ENCODE measurements at places on chromosomes 13 and 19.

- no peak for DNase-seq
These were observed 47.5 kb upstream of the LSM14A start for GRCh38 chr19:34124828-34125227.

- DNase-seq = no peak
These were observed 59.8 kb downstream of the SPACA7 start for GRCh38 chr13:112435973-112436372.

DNA sequence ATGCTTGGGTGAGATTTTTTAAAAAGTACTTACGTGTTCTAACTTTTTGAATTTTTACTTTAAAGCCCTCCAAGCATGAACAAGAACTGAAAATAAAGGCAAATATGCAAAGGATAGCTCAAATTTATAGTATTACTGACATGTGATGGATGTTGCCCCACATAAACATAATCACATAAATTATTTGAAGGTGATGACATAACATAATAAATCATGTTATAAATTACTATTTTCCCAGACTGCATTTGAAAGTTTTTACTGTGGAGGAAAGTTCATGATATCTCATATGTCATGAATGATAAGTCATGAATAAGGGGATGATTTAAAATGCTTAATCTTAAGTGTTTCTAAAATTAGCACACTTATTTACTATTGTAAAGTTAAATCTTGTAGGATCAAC lies 705.7 kb upstream of the SLITRK1 start:
- DNase-seq = no peak

GRCh38 chr13:72457151-72457550 lies 270.3 kb downstream of the MZT1 start:
- no peak for DNase-seq

DNA sequence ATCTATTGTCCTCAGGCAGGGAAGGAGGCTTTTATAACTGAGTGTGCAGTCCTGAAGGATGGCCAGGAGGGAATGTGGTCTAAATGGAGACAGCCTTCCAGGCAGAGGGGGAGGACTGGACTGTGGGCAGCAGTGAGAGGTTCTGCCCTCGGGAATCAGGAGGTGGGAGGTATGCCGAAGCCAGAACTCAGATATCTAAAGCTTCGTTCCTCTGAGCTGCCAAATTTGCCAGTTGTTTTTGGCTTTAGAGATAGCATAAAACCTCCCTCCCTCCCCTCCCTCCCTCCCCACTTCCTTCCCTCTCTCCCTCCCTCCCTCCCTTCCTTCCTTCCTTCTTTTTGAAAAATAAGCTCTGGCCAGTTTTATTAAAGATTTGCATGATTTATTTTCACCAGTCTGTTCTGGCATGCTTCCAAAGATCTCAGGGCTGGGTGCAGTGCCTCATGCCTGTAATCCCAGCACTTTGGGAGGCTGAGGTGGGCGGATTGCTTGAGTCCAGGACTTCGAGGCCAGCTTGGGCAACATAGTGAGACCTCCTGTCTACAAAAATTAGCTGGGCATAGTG lies 2.4 kb downstream of the MEDAG start:
- DNase-seq = no peak

GRCh38 chr13:107516517-107516916 lies 698.8 kb downstream of the LIG4 start:
- no peak for DNase-seq

DNA sequence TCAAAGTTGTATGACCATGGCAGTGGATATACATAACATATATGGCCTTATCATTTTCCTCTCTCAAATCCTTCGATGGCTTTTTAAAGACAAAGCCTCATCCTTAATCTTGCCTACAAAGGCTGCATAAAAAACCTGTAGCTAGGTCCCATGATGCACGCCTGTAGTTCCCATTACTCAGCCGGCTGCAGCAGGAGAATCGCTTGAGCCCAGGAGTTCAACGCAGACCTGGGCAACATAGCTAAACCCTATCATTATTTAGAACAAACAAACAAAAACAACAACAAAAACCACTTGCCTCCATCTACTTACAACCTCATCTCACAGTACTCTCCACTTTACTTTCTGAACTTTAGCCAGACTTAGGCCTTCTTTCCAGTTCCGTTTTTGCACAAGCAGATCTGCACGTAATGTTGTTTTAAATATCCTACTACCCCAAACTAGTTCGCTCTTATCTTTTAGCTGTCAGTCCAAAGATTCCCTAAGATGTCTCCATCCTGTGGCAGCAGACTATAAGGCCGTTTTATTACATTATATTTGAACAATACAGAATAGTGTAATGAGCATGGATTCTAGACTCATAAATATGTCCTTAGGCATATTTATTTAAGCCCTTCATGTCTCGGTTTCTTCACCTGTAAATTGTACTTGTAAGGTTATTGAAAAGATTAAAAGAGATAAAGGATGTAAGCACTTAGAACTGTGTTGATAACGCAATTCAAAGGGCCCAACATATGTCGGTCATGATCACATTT lies 969 bp upstream of the POMP start:
- no peak for DNase-seq

DNA sequence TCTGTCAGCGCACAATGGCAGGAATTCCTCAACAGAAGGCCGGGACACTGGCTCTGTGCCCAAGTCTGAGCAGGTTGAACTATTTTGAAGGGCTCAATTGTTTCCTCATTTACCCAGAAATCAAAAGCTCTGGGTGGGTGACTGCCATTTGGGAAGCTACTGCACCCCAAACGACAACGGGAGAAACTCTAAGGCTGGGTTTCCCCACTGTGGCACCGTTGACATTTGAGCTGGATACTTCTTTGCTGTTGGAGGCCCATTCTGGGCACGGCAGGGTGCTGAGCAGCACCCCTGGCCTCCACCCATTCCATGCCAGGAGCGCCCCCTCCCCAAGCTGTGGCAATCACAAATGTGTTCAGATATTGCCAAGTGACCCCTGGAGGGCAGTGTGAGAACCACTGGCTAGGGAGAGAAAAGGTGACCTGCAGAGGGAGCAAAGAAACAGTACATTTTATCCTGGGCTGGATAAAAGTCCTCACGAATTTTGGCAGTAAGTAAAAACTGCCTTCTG lies 62.5 kb downstream of the RFX2 start:
- no peak for DNase-seq

GRCh38 chr19:16446108-16446723 lies 25.6 kb downstream of the EPS15L1 start:
- no peak for DNase-seq

GRCh38 chr13:92297971-92298942 lies 899.8 kb downstream of the GPC5 start:
- no peak for DNase-seq

DNA sequence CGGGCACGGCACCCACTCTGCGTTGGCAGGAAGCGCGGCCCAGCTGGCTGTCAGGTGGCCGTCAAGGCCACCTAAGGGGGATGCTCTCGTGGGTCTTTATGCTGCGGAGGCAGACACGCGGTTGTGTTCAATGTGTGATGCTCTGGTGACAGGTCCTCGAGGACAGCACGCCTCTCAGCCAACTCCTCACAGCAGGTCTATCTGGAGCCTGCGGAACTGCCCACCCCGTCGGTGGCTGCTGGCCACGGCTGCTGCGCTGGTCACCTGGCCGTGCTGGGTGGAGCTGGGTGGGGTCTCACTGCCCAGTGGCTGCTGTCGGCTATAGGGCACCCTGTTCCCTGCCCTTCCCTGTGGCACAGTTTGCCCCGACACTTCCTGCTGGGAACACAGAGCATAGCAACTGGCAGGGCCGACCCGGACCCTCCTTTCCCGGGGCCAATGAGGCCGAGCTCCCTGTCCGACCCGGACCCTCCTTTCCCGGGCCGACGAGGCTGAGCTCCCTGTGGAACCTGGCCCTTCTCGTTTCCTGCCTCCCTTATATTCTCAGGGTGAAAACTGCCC lies 14.3 kb upstream of the F7 start:
- DNase-seq = no peak

DNA sequence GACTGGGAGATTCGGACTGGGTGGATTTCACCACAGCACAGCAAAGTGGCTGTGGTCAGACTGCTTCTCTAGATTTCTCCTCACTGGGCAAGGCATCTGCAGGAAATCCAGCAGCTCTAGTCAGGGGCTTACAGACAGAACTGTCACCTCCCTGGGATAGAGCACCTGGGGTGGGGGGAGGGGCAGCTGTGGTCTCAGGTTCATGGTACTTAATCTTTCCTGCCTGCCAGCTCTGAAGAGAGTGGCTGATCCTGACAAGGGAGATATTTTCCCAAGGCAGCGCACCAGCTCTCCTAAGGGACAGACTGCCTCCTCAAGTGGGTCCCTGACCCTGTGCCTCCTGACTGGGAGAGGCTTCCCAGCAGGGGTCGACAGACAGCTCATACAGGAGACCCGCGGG lies 212.8 kb upstream of the KLF12 start:
- no peak for DNase-seq

DNA sequence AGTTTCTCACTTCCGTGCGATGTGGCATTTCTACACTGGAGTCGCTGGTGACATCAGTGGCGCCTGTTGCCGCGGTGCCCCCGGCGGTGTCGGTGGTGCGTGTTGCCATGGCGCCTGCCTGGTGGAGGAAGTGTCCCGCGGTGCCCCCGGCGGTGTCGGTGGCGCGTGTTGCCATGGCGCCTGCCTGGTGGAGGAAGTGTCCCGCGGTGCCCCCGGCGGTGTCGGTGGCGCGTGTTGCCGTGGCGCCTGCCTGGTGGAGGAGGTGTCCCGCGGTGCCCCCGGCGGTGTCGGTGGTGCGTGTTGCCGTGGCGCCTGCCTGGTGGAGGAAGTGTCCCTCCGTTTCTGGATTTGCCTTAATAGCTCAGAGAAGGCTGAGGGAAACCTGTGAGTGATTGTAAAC lies 127.6 kb downstream of the KDM4B start:
- no peak for DNase-seq

DNA sequence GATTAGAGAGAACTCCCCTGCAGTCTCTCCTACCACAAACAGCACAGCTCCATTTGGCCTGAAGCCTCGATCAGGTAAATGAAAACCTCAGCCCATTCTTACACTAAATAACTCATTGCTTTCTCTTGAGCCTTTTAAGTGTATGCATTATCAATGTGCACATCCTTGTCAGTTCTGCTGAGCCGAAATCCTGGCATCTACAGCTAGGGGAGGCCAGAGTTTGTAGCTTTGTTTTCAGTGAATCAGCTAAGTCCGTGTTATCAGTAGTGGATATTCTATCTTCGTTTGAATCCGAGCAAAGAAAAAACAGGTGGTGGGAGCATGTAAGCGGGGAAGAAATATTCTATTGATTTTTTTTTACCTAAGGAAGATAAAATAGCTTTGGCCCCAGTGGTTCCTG lies 84.4 kb downstream of the ESD start:
- no peak for DNase-seq

All from GM04503 (cell line).